ENCODE measurements at places on chromosomes 13 and 19.

DNA sequence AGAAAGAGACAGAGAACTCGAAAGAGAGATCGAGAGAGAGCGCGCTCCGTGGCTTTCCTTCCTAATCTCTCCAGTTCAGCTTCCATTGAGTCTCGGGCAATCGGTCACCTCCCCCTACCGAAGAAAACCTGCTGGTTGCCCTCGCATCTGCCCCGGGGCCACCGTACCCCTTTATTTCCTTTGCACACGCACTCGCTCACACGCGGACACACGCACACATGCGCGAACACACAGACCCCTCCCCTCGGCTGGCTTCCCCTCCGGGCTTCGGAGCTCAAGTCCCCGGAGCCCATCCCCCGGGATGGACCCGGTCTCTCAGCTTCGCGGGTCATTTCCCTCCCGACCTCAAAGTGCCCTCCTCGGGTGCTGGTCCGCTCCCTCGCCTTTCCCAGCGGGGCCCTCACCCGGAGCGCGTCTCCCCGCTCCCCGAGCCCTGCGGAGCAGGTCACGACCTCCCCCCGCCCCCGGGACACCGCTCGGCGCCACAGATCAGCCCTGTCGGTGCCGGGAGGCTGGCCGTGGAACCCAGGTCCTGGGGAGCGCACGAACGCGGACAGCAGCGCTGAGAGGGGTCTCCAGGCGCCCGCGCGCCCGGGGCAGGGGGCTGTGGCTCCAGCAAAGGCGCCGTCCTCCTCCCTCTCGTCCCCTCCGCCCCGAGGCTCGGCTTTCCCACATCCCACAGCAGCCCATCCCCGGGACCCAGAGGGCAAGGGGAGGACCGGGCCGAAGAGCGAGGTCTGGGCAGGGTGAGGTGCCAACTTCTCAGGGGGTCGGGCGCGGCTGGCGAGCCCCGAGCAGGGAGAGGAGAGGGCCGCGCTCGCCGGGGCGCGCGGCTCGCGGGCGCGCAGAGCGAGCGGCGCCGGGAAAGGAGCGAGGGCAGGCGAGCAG is 1.8 kb downstream of the DACH1 start:
- DNase-seq: no peak

- DNase-seq: no peak
Measured at GRCh38 chr19:29800100-29800825, 11.5 kb upstream of the CCNE1 start.

- DNase-seq: no peak
Measured at GRCh38 chr13:21005193-21005592, 56.2 kb downstream of the LATS2 start.

DNA sequence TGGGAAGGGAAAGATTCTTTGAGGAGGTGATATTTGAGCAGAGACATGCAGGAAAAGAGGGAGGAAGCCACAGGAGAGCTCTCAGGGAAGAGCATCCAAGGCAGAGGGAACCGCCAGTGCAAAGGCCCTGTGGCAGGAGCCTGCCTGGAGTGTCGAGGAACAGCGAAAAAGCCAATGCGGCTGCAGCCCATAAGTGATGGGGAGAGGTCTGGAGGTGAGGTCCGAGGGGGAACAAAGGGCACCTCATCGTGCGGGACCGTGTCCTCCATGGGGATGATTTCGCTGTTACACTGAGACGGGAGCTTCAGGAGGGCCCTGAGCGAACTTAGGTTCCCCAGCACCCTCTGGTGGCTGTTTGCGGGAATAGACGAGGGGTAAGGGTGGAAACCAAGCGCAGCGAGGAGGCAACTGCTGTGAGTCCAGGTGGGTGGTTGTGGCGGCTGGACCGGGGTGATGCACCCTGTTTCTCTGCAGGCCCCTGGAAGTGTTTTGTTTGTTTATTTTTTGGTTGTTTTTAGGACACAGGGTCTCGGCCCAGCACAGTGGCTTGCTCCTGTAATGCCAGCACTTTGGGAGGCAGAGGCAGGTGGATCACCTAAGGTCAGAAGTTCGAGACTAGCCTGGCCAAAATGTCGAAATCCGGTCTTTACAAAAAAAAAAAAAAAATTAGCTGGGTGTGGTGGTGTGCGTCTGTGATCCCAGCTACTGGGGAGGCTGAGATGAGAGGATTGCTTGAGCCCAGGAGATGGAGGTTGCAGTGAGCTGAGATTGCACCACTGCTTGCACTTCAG is 5.9 kb upstream of the EHD2 start:
- DNase-seq: no peak

DNA sequence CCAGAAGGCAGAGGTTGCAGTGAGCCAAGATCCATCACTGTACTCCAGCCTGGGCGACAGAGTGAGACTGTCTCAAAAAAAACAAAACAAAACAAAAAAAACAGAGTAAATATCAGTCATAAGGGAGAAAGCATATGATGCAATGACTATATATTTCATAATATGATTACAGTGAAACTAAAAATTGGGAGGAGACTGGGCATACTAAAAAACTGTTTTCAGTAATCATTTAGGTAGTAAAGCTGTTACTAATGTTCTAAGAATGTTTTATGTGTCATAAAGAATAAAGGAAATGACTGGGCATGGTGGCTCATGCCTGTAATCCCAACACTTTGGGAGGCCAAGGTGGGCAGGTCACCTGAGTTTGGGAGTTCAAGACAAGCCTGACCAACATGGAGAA is 15.9 kb downstream of the ZNF573 start:
- DNase-seq: no peak

- DNase-seq: no peak
Measured at GRCh38 chr13:50292081-50292480, 276.8 kb downstream of the KCNRG start.

GRCh38 chr13:40515702-40516101 is 150.7 kb downstream of the FOXO1 start:
- no peak for DNase-seq

- DNase-seq: no peak
Measured at GRCh38 chr19:38877781-38878574, at the start of gene RINL. TSS of gene RINL (minus strand) at chr19:38878275. CDS start at chr19:38876742, 1,533 bp downstream.

DNA sequence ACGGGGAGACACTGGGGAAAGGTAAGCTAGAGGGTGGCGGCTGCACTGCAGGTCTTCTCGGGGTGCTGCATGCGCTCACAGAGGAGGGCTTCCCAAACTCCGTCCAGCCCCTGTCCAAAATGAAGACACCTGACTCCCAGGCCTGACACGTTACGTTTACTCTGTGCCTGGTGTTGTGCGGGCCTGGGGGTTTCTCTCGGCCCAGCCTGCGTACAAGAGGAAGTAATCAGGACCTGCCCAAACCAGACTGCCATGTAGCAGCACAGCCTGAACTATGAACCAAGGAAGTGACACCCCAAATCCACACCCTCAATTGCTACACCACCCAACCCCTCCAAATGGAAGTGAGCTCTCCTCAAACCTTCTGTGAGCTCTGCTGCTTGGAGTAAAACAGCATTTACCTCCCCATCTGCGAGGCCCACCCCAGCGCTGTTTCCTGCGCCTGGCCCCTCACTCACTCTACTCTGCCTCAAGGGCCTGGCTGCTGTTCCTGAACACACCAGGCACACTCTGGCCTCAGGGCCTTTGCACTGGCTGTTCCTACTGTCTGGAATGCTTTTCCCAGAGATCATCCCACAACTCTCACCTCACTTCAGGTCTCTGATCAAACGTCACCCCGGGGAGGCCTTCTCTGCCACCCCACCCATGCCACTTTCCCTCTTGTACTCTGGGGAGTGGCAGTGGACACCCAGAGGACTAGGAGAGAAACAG is 3.0 kb downstream of the HSPBP1 start:
- DNase-seq: no peak

- DNase-seq: no peak
Measured at GRCh38 chr13:43391036-43391435, 367.6 kb downstream of the DNAJC15 start.

DNA sequence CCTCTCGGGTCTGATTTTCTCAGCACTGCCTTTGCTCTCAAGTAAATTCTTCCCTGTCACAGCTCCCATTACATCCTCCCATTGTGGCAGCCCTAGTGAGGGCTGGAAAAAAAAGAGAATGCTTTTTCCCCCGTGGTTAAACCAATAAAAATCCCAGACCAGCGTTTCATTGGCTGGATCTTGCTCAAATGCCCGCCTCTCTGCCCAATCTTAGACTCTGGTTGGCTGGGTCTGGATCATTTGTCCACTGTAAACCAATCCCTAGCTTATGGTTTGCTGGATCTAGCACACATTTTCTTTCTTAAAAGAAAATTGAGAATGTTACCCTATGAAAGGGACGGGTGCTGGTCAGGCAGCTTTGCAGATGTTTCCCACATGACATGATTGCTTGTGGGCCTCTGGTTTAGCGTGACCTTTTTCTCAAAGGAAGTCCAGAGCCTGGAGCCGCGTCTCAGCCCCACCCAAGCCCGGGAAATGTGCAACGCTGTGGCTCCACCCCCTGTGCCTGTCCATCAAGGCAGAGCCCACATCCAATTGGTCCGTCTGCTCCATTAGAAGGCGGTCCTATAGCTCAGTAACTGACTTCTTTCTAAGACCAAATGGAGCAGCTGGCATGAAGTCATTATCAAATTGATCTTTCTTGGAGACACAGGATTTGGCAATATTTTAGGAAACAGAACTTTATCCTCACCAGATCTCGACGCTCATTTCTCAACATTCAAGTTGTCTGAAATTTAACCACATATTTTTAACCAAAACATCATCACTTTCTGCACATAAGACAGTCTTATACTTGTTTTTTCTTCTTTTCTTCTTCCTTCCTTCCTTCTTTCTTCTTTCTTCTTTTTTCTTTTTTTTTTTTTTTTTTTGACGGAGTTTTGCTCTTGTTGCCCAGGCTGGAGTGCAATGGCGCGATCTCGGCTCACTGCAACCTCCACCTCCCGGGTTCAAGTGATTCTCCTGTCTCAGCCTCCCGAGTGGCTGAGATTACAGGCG is 2.6 kb upstream of the MCEMP1 start:
- no peak for DNase-seq

GRCh38 chr13:38685974-38686576 is 802 bp upstream of the FREM2 start:
- no peak for DNase-seq

DNA sequence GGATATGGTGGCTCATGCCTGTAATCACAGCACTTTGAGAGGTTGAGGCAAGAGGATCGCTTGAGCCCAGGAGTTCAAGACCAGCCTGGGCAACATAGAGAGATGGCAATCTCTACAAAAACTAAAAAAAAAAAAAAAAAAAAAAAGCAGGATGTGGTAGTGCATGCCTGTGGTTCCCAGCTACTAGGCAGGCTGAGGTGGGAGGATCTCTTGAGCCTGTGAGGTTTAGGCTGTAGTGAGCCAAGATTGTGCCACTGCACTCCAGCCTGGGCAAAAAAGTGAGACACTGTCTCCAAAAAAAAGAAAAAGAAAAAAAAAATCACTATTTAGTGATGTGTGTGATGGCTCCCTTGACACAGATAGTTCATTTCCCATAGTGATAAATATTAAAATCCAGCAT is 365.0 kb upstream of the NBEA start:
- DNase-seq: no peak

- no peak for DNase-seq
Measured at GRCh38 chr13:44110091-44110621, 230.5 kb downstream of the LACC1 start.

DNA sequence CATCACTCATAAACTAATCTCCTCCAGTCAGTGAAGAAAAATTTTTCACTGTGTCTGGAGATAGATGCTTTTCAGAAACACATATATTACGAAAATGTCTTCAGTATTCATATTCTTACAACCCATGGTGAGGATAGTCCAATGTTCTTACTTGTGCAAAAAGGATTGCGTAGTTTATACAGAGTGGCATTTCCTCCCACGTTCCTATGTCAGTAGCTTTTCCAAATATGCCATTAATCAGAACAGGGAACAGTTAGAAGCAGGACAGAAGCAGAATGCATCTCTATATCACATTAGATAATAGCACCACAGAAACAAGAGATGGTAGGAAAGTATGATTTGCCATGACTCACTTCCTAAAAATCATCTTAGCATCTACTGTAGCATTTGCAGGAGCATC is 282.9 kb downstream of the SLITRK5 start:
- no peak for DNase-seq

GRCh38 chr13:84086847-84087162 is 204.5 kb upstream of the SLITRK1 start:
- DNase-seq: no peak

DNA sequence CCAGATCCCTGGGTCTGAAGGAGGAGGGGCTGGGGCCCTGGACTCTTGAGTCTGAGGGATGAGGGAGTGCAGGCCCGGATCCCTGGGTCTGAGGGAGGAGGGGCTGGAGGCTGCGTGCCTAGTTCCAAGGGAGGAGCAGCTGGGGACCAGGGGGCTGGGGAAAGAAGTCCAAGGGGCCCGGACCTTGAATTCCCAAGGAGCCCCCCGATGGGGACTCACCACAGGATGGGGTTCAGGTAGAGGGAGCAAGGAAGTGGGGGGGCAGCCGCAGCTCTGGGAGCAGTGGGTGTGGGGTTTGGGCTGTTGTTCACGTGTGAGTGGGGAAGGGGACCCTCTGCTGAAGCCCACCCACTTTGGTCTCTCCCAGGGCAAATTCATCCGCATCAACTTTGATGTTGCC is 23.1 kb downstream of the MYH14 start:
- DNase-seq: no peak

GRCh38 chr19:49335071-49335783 is at the start of gene CD37:
TSS of gene CD37 (plus strand) at chr19:49335406. CDS start at chr19:49335541, 135 bp downstream.
- no peak for DNase-seq

DNA sequence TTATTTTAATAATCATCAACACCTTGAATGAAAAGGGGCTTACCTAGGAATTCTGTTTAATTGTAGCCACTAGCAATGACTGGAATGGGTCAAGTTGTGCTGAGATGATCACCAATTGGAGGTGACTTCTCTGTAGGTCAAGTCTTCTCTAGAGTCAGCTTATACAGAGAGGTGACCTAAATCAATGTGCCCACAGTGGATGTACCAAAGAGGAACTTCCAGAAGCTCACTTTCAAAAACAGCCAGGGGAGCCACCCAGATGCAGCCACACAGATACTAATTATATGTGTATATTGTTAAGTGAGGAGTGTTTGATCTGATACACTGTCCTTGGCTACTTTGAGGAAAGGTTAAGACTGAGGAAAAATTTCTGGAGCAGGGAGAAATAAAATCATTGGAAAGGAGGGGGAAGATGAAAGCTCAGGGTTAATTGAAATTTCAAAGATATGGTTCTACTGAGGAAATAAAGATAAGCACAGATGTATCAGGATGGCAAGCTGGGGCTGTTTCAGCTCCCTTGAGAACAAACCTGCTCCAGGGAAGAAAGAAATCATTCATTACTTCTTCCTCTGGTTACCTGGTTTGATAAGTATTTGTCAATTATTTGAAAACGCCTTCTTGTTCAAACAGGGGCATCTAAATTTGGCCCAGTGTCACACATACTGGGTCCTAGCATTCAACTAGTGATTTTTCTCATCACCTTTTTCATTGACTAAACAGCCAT is 5.1 kb downstream of the GPR183 start:
- no peak for DNase-seq

All from vagina (tissue), 2 donors.